ENCODE measurements at places on chromosomes 5 and 9. TPM values are rescaled to one million over a fixed set of nuclear protein-coding genes. Genes with fewer than 3 reads are reported as not detected.

MAP1B gene
- total RNA-seq = 53.7 TPM

PCDHGA12 gene
- 3.9 TPM for total RNA-seq

DNAJC21 gene
- total RNA-seq = 29.2 TPM

GKAP1 gene
- 0.96 TPM for total RNA-seq

PHF24 gene
- total RNA-seq = 0.48 TPM

HTR1A gene
- not detected for total RNA-seq
